ENCODE measurements at places on chromosomes 4 and X.
A peak's percentile ranks its signal among the peaks of the same experiment; 100 is the strongest.

- H3K36me3 ChIP-seq: no peaks in the 10 kb centered on the region
- no peak overlapping the region for H3K27ac ChIP-seq
- DNase-seq: no peak
- no peaks in the 10 kb centered on the region for H3K4me1 ChIP-seq
- H3K4me3 ChIP-seq: no peak overlapping the region
These were observed 167.2 kb downstream of the LHFPL1 start for GRCh38 chrX:112512509-112512908.

- no peak overlapping the region for H3K4me3 ChIP-seq
- H3K4me1 ChIP-seq: no peaks in the 10 kb centered on the region
- H3K36me3 ChIP-seq: no peaks in the 10 kb centered on the region
- H3K27me3 ChIP-seq: no peaks in the 10 kb centered on the region
- DNase-seq: no peak
These were observed 247.9 kb downstream of the PPP1R2C start for GRCh38 chrX:42530027-42530426.

DNA sequence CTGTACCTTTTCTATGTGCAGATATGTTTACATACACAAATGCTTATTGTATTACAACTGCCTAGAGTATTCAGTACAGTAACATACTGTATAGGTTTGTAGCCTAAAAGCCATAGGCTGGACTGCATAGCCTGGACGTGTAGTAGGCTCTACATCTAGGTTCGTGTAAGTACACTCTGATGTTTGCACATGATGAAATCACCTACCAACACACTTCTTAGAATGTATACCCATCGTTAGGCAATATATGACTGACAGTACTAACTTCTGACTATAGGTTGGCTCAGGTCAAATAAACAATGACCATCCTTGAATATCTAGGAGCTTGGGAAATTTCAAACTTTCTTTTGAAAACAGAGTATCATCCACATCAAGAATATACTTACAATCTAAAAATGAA, 139.0 kb downstream of the CORIN start:
- H3K36me3 ChIP-seq: no peaks in the 10 kb centered on the region
- H3K4me3 ChIP-seq: no peak overlapping the region
- no peaks in the 10 kb centered on the region for H3K4me1 ChIP-seq
- DNase-seq: no peak

DNA sequence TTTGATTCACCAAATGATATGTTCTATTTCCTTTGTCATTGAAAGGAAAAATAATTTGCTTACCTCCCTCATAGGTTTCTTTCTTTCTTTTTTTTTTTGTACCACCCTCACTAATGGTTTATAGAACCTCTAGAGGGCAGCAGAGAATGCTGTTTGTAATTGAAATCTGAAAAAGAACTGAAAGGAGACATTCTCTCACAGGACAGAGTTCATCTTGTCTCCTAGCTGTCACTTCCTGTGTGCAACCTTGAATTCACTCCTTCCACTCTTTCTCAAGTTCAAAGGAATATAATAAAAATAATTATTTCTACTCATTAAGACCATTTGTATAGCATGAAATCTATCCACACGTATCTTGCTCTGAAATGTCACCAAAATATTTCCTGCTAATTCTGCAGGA, 51.0 kb downstream of the GUCY1B1 start:
- H3K27ac ChIP-seq: no peak overlapping the region
- H3K36me3 ChIP-seq: no peaks in the 10 kb centered on the region

GRCh38 chrX:71160475-71160874, 15.8 kb downstream of the NLGN3 start:
- no peaks in the 10 kb centered on the region for H3K36me3 ChIP-seq
- H3K4me3 ChIP-seq: no peak overlapping the region
- H3K27me3 ChIP-seq: no peaks in the 10 kb centered on the region
- no peak overlapping the region for H3K27ac ChIP-seq

DNA sequence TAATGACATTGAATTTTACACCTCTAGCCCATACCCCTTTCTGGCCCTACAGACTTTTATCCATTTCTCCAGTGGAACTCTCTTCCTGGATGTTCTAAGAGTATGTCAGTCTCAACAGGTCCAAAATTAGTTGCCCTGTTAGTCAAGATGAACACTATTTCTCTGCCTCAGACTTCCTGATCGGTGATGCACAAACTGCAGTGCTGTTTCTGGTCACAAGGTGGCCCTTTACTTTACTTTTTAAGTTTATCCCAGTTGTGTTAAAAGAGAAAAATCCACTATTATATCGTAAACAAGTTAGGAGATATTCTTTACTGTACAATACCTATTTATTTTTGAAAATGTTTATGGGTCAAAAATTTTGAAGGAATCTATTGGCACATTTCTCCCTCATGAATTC, 13.1 kb downstream of the TCEAL7 start:
- DNase-seq: no peak
- H3K27ac ChIP-seq: no peak overlapping the region
- H3K4me3 ChIP-seq: no peak overlapping the region

DNA sequence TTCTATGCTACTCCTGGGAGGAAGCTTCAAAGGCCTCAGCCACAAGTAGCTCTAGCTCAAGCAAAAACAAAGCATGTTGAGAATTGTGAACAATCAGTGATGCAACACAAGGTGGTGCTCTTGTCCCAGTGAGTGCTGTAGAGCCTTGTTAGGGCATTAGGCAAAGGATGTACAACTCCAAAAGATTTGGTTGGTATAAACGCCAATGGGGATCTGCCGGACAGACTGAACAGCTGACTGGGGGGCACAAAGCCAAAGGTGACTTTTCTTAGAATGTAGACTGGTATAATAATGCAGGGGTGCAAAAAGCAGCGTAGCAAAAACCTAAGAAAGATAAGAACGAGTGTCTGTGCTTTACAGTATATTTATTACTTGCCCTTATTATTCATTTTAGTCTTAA, 62.6 kb upstream of the ALB start:
- H3K27me3 ChIP-seq: no peaks in the 10 kb centered on the region
- no peak overlapping the region for H3K27ac ChIP-seq
- no peak for DNase-seq
- no peaks in the 10 kb centered on the region for H3K36me3 ChIP-seq

GRCh38 chr4:175946472-175947116, 119.0 kb upstream of the WDR17 start:
- no peaks in the 10 kb centered on the region for H3K27me3 ChIP-seq
- no peaks in the 10 kb centered on the region for H3K36me3 ChIP-seq
- H3K4me1 ChIP-seq: no peaks in the 10 kb centered on the region
- DNase-seq: no peak

DNA sequence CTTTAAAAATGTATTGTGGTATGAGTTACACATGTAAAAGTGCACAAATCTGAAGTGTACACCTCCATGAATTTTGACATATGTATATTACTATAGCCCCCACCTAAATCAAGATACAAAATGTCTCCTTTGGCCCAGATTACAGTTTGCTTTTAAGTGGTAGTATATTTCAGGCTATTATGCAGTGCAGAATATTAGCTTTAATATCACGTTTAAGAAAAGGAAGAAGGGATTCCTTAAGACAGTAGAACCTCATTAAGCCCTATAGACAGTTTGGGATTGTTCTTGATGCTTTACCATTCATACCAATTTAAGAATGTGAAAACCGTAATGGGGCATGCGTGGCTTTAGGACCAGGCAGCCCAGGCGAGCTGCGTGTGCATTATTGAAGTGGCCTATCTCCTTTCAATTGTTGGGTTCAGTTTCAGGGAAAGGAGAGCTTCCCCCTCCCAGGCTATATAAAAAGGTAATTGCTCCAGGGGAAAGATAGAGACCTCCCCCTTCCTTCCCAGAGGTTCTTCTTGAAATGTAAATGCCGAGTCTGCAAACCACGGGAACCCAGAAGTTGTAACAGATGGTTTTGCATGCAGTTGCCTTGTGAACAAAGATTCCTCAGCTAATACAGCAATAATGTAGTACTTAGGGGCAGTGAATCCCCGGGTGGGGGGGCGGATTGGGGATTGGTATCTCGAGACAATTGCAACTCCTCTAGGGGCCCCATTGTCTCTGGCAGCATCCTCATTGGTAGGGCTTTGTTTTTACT, 106.1 kb downstream of the UCHL1 start:
- no peak for DNase-seq
- H3K27ac ChIP-seq: peak overlapping the region; percentile 91
- H3K4me3 ChIP-seq: peak overlapping the region; percentile 88
- H3K4me1 ChIP-seq: peaks cover 12% of the 10 kb centered on the region
- H3K27me3 ChIP-seq: no peaks in the 10 kb centered on the region

GRCh38 chr4:31422006-31422405, 701.8 kb downstream of the PCDH7 start:
- no peaks in the 10 kb centered on the region for H3K27me3 ChIP-seq
- H3K27ac ChIP-seq: no peak overlapping the region
- H3K4me3 ChIP-seq: no peak overlapping the region

DNA sequence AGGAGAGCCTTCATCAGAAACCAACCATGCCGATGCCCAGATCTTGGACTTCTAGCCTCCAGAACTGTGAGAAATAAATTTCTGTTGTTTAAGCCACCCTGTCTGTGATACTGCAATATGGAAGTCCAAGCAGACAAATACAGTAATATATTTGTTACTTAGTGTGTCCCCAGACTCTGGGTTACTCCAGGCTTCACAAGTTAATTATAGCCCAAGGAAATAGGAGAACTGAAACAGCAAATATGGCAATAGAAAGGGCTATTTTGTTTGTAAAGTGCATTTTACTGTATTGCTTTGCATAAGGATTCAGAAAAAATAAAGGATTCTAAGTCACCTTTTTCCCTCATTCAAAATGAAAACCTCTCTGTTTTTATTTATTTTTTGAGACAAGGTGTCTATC, 15.7 kb downstream of the TIGD4 start:
- no peaks in the 10 kb centered on the region for H3K27me3 ChIP-seq
- H3K4me1 ChIP-seq: no peaks in the 10 kb centered on the region
- H3K27ac ChIP-seq: no peak overlapping the region
- DNase-seq: no peak

All from ascending aorta (tissue), 2 donors.